NCI-H446 (cell line): ENCODE measurements at places on chromosomes 1 and 21.

- DNase-seq, result no peak
Measured at GRCh38 chr1:25959611-25960010, 38.3 kb downstream of the PAFAH2 start.

- no peak for DNase-seq
Measured at GRCh38 chr1:241590719-241591118, 49.5 kb downstream of the CHML start.

- no peak for DNase-seq
Measured at GRCh38 chr1:150718225-150718891, 2.3 kb downstream of the HORMAD1 start.

DNA sequence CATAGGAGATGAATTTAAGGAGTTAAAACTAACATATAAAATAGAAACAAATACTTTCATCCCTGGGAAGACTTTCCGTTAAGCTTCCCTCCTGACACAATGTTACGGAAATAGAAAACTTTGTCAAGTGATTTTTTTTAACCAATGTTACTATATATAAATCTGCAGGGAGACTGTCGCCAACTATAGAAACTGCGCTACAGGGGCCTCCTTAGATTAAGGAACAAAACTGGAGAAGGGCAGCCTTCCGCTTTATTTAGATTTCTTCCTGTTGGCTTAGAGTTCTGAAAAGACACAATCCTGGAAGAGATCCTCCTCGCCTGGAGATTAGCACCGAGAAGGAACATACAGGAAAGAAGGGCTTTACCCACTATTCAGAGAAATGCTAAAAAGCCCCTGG is 1.5 kb downstream of the MGST3 start:
- no peak for DNase-seq

DNA sequence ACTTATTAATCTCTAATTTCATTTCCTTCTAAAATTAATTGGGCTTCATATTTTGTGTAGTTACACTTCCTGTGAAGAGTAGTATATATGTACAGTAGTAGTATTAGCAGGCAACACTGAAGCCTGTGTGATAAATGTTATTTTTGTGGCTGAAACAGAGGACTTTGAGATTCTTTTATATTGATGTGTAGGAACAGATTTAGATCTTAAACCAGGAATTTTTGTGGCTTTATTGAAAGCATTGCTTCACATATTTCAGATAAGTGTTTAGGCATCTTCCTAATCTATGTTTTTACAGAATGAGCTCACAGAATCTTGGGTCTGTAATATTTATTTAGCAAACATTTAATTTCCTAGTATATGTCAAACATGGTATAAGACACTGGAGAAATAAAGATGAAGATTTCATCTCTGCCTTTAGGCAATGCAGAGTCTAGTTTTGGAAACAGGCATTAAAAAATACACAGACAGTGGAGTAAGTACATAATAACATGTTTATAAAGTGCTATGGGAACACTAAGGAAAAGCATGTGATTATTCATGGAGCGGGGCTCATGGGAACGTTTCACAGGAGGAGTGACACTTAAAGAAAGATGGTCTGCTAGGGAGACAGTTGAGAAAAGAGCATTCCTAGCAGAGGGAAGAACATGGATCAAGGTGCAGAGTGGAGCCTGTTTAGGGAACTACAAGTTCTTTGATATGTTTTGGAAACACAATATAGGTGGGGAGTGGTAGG is 52.7 kb downstream of the MIGA1 start:
- DNase-seq, result no peak

DNA sequence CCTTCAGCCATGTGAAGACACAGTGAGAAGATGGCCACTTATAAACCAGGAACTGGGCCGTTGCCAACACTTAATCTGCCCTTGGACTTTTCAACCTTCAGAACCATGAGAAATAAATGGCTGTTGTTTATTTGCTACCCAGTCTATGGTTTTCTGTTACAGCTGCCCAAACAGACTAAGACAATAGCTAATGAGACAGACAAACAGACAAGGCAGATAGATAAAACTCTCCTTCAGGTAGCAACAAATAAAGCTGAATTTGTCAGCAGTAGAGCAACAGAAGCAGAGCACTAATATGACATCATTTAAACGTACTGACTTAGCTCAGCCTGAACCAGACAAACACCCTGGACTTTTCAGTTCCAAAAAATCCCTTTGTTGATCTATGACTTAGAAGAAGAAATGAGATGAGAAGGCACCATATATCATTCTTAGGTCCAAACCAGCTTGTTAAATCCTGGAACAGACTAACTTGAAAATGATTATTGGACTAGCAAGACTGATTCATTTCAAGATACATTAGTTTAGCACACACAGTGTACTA is 27.0 kb downstream of the ZZZ3 start:
- no peak for DNase-seq

DNA sequence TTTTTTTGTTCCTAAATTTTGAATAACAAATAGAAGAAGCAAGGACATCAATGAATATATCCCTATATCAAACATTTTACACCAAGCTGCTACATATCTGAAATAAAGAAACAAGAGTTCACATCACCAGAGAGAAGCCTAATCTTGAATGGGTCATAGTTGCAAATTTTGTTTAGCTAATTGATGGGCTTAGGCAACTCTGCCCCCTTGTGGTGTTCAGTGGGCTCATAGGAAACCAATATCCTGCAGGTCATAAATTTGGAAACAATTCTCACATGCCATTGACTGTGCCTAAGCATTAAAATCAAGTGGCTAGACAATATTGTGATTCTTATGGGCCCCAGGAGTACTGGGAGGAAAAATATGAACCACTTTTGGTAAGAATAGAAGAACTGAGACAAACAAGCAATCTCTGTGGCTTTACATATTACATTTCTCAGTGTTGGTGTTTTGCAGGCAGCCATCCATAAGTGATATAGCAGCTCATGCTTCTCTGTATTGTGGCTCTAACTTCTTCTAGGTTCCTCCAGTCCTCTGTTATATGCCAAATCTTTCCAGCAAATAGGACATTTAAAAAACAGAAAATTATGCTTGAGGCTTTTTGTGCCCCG is 1262.8 kb upstream of the PRMT6 start:
- peak; percentile 81 for DNase-seq

GRCh38 chr1:31651089-31651420 is 6.4 kb upstream of the PEF1 start:
- DNase-seq, result no peak

DNA sequence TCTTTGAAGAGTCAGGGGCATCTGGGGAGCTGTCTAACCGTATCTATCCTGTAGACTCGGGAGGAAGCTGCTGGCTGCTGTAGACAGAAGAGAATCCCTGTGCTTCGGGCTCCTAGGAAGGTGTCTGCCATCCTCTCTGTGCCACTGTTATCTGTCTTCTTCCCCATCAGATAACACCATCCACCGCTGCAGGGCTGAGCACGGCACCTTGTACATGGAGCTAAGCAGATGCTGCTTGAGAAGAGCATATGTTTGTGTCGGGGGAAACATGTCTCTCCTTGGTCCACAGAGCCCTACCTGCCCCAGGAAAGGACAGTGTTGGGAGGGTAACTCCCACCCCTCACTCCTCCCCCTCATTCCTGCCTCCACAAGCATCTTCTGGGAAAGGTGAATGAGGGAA is 1.4 kb upstream of the MAPKAPK2 start:
- no peak for DNase-seq

- DNase-seq, result peak; percentile 39
Measured at GRCh38 chr21:23853796-23854379, 1753.4 kb downstream of the MRPL39 start.
